Gastrocnemius medialis (tissue), 4 donors: ENCODE measurements at places on chromosomes 5 and 9.

- H3K27ac ChIP-seq = no peak overlapping the region
- no peak for DNase-seq
- no peaks in the 10 kb centered on the region for H3K36me3 ChIP-seq
- H3K4me1 ChIP-seq = no peaks in the 10 kb centered on the region
- no peak overlapping the region for H3K4me3 ChIP-seq
These were observed 81.5 kb upstream of the MSX2 start for GRCh38 chr5:174642816-174643405.

GRCh38 chr5:62779010-62779422 is 200.4 kb downstream of the LRRC70 start:
- no peak for DNase-seq
- no peak overlapping the region for H3K27ac ChIP-seq
- H3K4me1 ChIP-seq = no peaks in the 10 kb centered on the region
- H3K4me3 ChIP-seq = no peak overlapping the region

GRCh38 chr9:119092125-119092524 is 277.1 kb downstream of the BRINP1 start:
- DNase-seq = no peak
- H3K4me1 ChIP-seq = no peaks in the 10 kb centered on the region
- H3K27me3 ChIP-seq = no peaks in the 10 kb centered on the region
- no peak overlapping the region for H3K4me3 ChIP-seq

DNA sequence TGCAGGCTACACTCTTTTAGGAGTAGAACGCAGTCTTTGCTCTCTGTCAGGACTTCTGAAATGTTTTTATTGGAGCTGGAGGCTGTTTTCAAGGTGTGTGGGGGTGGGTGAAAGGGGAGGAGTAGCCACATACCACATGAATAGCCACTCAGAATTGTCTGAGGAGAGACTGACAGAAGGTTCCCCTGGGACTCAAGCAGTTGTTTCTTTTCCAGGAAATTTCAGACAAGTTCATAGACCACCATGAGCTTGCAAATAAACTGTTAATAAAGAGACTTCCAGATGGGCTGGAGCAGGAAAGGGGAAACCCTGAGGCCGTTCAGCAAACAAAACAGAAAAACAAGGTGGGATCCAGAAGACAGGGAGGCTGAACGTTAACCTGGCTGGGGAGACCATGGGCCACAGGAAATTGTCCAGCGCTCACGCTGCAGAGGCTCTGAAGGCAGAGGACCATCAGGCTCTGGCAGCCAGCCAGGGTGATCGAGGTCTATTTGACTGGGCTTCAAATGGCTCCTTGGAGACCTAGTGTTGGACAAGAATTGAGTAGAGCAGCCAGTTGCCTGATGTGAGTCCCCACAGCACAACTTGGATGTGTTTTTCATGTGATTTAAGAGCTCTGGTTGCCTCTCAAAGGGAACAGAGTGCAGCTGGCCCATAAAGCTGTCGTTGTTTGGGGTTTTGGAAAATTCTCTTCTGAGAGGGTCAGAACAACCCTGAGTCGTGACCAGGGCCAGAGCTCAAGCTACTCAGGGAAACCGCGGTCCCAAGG is 159.2 kb upstream of the RAI14 start:
- H3K36me3 ChIP-seq = no peaks in the 10 kb centered on the region
- no peaks in the 10 kb centered on the region for H3K4me1 ChIP-seq
- no peaks in the 10 kb centered on the region for H3K27me3 ChIP-seq
- DNase-seq = peak; percentile 41

DNA sequence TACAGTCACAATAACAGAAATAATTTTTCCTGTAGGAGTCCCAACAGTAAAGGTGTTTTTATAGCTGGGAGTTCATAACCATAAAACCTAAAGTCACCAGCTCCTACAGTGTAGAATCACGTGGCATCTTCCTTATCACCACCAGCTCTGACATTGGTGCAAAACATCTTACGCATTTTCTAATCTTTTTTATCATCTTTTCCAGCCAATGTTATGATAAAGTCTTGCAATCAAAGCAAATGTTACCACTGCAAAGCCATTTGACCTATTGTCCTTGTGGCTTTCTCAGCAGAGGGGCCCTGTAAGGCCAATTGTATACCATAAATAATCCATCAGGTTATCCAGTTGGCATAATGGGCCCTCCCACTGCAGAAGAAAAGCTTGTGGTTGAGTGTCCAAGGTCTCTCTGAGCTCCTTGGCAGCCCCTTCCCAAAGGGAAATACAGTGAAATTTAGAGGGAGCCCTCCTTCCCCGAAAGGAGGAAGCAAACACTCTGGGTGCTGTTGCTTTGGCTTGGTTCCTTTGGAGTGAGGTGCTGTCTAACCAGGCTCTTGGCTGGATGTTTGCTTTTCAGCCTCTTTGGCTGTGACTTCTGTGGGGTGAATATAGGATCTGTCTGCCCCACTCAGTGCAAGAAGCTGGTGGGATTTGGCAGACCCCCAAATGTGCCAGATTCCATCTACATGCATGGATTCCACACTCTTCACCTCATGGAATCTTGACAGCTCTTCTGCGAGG is 29.3 kb upstream of the CPEB4 start:
- H3K27me3 ChIP-seq = no peaks in the 10 kb centered on the region
- H3K27ac ChIP-seq = no peak overlapping the region
- H3K4me3 ChIP-seq = no peak overlapping the region
- no peaks in the 10 kb centered on the region for H3K36me3 ChIP-seq

DNA sequence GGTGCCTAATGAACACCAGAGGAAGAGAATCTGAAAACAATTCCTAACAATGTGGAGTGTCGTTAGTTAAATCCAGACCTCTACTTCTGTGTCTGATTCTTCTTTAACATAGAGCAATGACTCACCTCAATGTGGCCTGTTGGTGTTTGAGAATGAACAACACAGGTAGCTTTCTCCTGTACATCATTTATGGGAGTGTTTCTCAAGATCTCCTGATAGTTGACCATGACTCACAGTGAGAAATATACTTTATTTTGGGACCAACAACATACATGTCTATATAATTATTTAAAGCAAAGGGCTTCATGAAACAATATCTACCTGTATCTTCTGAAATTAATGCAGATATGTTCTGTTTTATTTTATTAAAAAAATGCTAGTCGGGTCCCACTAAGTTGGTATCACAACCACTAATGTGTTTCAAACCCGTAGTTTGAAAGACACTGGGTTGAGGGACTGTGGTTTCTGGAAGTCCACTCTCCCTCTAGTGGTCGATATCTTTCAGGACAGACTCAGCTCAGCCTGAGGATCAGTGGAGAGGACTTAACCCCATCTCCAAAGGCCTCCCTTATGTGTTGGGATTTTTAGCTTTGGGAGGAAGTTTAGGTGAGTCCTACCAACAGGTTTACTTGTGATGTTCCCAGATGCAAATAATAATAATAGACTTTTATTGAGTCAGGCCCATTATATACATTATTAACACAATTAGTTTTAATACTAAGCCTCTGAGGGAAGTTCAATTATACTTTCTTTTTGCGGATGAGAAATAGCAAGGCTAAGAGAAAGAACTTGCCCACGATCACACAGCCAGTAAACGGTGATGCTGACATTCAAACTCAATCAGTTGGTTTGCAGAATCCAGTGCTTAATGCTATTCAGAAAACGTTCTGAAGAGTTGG is 70.0 kb upstream of the KLF9 start:
- peak overlapping the region; percentile 98 for H3K27ac ChIP-seq
- H3K4me1 ChIP-seq = peaks cover 90% of the 10 kb centered on the region
- no peaks in the 10 kb centered on the region for H3K27me3 ChIP-seq
- H3K4me3 ChIP-seq = no peak overlapping the region

DNA sequence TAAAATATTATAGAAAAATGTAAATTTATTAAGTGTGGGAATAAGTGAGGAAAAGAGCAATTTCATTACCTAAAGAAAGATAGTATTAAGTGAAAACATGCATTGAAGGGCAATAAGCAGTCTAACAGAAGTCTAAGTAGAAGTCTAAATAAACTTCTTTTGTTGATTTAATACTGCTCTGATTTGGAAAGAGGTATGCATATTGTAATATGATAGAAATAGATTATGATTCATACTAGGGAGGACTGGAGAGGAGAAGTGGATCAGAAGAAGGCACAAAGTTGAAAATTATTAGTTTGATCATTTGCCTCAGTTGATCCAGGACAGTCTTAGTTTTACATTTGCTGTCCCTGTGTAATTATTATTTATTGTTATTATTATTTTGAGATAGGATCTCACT is 6.6 kb upstream of the ERBIN start:
- no peak for DNase-seq
- no peaks in the 10 kb centered on the region for H3K27me3 ChIP-seq
- no peaks in the 10 kb centered on the region for H3K36me3 ChIP-seq
- no peak overlapping the region for H3K4me3 ChIP-seq
- H3K27ac ChIP-seq = no peak overlapping the region

DNA sequence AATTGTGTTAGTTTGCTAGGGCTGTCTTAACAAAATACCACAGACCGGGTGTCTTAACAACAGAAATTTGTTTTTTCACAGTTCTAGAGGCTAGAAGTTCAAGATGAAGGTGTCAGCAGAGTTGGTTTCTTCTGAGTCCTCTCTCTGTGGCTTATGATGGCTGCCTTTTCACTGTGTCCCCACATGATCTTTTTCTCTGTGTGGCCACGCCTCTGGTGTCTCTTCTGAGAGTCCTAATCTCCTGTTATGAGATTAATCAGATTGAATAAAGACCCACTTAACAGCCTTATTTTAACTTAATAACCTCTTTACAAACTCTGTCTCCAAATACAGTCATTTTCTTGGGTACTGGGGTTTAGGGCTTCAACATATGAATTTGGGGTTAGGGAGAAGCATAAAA is 561.1 kb downstream of the NR2F1-AS1 start:
- DNase-seq = no peak
- H3K4me1 ChIP-seq = no peaks in the 10 kb centered on the region
- H3K4me3 ChIP-seq = no peak overlapping the region
- H3K27ac ChIP-seq = no peak overlapping the region

DNA sequence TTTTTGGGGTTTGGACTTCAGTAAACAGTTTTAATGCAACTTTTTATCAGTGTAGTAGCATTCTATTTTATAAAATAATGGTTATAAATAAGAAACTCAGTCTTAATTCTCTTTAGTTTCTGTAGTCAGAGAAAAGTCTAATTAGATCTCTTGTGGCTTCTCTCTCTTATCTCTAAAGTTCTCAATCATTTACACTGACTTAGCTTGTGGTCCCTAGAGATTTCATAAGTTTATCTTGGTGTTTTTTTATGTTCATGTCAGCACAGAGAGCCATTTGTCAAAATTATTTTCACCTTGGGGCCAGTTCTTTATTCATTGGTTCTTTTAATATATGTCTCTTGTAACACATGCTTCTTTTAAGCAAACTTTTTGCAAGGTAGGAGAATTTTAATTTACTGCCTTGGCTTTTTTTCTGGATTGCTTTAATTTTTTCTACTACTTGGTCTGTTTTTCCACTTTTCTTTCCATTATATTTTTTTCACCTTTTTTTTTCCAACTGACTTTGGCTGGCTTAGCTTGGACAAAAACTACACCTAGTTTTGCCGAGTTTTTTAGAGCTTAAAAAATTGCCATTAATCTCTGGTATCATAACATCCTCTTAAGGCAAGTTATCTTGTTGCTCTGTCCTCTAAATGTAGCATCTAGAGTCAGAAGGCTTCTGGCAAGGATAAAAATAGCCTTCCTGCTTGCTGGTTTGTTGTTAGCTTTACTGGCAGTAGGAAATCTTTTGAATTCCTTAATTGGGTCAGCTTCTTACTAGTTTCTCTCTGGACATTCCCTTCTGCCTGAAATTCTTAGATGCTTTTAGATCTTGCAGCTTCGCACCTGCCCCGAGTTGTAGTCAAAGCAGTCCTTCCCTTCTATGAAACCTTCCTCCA is 35.3 kb downstream of the CPEB4 start:
- H3K4me3 ChIP-seq = no peak overlapping the region
- DNase-seq = no peak
- H3K27ac ChIP-seq = peak overlapping the region; percentile 96
- H3K36me3 ChIP-seq = no peaks in the 10 kb centered on the region

- DNase-seq = peak; percentile 57
- no peak overlapping the region for H3K4me3 ChIP-seq
- H3K4me1 ChIP-seq = peaks cover 52% of the 10 kb centered on the region
- no peaks in the 10 kb centered on the region for H3K27me3 ChIP-seq
These were observed 28.8 kb downstream of the AFAP1L1 start for GRCh38 chr5:149300441-149300840.

DNA sequence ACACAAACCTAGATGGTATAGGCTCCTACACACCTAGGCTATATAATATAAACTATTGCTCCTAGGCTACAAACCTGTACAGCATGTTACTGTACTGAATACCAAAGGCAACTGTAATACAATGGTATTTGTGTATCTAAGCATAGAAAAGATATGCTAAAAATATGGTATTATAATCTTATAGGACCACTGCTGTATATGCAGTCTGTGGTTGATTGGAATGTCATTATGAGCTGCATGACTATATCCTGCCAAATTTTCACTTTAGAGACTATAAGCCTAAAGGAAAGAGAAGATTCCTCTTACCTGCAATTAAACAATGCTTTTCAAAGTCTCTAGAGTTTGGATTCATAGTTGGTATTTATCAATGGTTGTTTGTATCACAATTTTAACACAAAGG is 24.7 kb upstream of the ACOT12 start:
- H3K27ac ChIP-seq = no peak overlapping the region
- no peak for DNase-seq
- H3K4me1 ChIP-seq = no peaks in the 10 kb centered on the region
- H3K4me3 ChIP-seq = no peak overlapping the region
- no peaks in the 10 kb centered on the region for H3K27me3 ChIP-seq

DNA sequence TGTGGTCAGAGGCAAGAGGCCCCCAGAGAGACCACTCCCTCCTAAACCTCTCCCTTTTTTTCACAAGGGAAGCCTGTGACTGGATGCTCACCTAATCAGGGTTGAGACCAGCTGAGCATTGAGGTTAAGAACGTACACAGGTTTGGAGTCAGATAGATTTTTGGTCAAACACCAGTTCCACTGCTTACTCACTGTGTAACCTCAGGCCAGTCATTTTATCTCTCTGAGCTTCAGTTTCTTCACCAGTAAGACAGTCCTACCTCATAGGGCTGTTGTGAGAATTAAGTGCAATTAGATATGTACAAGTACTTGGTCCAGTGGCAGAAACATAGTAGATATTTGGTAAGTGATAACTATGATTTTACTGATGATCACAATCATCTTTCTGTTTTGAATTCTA is 256.8 kb downstream of the CDK5RAP2 start:
- H3K4me3 ChIP-seq = no peak overlapping the region
- DNase-seq = no peak
- no peaks in the 10 kb centered on the region for H3K27me3 ChIP-seq
- no peak overlapping the region for H3K27ac ChIP-seq

GRCh38 chr5:148740079-148740858 is 85.9 kb upstream of the HTR4 start:
- H3K27ac ChIP-seq = peak overlapping the region; percentile 74
- no peak overlapping the region for H3K4me3 ChIP-seq
- H3K27me3 ChIP-seq = no peaks in the 10 kb centered on the region
- H3K36me3 ChIP-seq = no peaks in the 10 kb centered on the region
- peaks cover 9% of the 10 kb centered on the region for H3K4me1 ChIP-seq
- no peak for DNase-seq

DNA sequence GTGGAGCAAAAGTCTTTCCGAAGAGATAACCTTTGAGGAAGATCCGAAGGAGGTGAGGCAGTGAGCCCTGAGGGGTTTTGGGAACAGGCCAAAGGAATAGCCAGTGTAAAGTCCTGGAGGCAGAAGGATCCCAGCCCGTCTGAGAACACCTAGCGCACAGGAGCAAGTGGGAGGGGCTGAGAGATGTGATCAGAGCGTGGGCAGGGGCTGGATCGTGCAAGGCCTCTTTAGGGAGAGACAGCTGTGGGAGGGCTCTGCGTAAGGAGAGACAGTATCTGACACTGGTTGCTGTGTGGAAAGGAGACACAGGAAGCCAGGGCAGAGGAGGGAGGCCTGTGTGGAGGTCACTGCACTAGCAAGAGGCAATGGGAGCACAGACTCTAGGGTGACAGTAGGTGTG is 68.2 kb downstream of the BARX1 start:
- H3K4me1 ChIP-seq = no peaks in the 10 kb centered on the region
- no peaks in the 10 kb centered on the region for H3K27me3 ChIP-seq
- no peak overlapping the region for H3K4me3 ChIP-seq
